ENCODE measurements at places on chromosomes 13 and 19.

GRCh38 chr19:27896091-27896490 lies 1316.9 kb downstream of the UQCRFS1 start:
- no peak for DNase-seq

- no peak for DNase-seq
These were observed 107.8 kb upstream of the SPRY2 start for GRCh38 chr13:80448725-80449124.

GRCh38 chr19:18476507-18477041 lies 38.6 kb upstream of the ISYNA1 start:
- DNase-seq, result no peak

- DNase-seq, result no peak
These were observed 1511.0 kb upstream of the SLC10A2 start for GRCh38 chr13:104577071-104577815.

DNA sequence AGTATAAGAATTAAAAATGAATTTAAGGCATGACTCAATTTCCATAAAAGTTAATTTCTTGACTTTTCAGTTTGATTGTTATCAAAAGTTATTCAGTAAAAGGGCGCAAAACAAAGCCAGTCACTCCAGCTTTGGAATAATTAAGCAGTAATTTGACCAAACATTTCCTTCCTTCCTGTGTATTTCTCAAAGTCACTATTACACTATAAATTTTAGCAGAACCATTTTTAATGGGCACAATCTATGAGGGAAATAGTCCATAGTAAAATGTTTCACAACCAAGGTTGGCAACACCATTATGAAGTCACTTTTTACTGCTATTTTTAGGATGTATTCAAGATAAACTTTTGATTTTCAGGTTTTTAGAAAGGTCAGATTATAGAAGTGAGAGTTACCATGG lies 91.0 kb downstream of the DACH1 start:
- no peak for DNase-seq

GRCh38 chr19:33818411-33818810 lies 21.7 kb downstream of the KCTD15 start:
- DNase-seq, result no peak

GRCh38 chr19:49809160-49809940 lies 3.7 kb downstream of the FUZ start:
- no peak for DNase-seq

GRCh38 chr13:29948244-29948643 lies 97.8 kb upstream of the UBL3 start:
- DNase-seq, result no peak

GRCh38 chr19:35545855-35546381 lies 492 bp downstream of the TMEM147 start:
- no peak for DNase-seq

DNA sequence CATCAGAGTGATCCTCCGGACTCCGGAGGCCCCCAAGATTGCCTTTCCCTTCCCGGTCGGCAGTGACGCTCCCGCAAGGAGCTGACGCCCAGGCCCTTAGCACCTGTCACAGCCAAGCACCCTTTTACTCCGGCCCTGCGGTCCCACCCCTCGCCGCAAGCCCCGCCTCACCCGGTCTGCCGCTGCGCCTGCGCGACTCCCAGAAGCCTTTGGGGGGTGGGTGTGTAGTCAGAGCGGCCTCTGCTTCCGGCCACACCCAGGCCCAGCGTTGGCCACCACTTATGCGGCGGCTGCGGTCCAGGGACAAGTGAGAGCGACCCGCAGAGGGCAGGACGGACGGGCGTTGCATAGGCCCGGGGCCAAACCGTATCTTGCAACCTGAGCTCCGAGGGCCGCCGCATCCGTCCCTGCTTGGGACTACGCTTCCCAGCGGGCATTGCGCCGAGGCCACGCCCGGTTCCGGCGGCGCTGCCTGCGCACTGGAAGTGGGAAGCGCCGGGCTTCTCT lies 441 bp upstream of the ZFP28 start:
- DNase-seq, result peak; percentile 93

DNA sequence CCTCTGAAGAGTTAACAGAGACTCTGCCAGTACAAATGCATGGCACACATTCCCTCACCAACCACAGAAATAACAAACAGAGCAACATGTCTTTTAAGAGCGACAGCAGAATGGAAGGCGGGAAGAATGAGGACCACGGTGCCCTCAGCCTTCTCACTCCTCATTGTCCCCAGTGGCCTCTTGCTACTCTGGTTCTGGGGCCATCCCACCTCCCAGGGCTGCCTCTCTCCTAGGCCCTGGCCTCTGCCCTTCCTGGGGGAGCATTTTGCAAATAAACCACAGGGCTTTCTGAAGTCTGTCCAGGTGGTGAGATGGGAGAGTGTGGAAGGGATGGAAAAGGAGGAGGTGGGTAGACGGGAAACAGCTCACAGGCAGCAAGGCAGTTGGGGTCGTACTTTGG lies 28.3 kb downstream of the CYP2B6 start:
- DNase-seq, result no peak

DNA sequence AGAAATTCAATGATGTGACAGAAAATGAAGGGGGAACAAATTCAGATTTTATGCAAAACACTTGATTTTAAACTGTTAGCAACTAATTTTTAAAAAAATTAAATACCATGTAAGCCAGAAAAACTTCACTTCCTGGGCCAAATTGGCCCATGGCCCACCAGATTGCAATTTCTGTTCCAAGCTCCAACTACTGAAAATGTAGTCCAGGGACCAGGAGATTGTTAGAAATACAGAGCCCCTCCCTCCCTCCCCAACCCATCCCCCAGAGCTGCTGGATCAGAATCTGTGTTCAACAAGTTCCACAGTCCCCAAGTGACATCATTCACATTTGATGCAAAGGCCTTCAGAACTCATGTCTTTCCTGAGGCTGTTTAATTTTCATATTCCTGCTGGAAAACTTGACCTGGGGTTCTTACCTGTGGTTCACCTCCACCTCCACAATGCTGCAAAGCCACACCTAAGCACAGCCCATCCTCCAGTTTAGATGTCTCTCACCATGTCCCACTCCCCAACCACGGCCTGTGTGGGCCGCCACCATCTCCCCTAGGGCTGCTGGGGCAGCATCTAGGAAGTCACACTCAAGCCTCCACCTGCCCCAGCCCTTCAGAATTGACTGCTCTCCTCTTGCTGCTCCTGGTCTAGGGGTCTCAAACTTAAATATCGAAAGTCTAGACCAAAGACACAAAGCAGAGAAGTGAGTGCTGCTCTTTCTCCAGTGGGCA lies 482.0 kb downstream of the UQCRFS1 start:
- DNase-seq, result no peak

GRCh38 chr13:69947582-69947981 lies 160.0 kb upstream of the ATXN8OS start:
- DNase-seq, result no peak

DNA sequence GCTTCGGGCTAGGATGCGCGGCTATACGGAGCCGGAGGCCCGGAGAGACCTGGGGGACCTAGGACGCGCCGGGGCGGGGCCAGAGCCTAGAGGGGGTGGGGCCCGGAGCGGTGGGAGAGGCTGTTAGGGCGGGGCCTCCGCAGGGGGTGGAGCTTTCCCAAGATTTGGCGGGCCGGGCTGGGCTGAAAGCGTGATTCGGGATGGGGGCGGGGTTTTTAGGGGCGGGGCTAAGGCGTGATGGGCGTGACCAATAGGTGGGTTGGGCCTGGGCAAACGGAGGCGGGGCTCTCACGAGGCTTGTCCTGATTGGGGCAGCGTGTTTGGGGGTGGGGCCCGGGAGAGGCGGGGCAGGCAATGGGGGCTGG lies 439 bp downstream of the RAB11B start:
- peak; percentile 91 for DNase-seq

GRCh38 chr13:44243198-44243857 lies 130.3 kb upstream of the SERP2 start:
- peak; percentile 40 for DNase-seq

GRCh38 chr13:112859817-112860190 lies 109.2 kb upstream of the MCF2L start:
- no peak for DNase-seq

DNA sequence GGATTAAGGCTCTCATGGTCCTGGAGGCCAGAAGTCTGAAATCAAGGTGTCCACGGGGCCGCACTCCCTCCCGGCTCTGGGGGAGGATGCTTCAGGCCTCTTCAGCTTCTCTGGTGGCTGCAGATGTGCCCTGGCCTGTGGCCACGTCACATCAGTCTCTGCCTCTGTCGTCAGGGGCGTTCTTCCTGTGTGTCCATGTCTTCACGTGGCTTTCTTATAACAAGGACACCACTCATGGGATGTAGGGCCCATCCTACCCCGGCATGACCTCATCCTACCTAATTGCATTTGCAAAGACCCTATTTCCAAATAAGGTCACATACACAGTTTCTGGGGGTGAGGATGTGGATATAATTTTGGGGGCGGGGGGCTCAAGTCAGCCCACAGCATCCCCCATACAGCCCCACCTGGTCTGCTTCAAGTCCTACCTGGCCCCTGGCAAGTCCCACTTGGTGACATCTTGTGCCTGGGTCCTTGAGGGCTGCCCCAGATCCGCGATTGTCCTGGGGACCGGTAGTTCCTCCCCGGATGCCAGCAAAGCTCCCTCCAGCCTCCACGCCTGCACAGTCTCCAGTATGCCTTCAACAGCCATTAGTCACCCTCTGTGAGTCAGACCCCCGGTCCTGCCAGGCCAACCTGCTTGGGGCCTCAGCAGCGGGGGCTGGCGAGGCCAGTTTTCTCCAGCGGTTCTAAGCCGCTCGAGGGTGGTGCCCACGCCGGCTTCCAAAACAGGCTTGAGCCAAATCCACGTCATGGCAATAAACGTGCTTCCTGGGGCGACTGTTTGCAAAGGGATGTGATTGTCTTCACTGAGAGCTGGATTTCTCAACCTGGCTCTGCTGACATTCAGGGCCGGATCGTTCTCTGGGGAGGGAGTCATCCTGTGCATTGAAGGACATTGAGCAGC lies 32.2 kb downstream of the MYO9B start:
- no peak for DNase-seq

DNA sequence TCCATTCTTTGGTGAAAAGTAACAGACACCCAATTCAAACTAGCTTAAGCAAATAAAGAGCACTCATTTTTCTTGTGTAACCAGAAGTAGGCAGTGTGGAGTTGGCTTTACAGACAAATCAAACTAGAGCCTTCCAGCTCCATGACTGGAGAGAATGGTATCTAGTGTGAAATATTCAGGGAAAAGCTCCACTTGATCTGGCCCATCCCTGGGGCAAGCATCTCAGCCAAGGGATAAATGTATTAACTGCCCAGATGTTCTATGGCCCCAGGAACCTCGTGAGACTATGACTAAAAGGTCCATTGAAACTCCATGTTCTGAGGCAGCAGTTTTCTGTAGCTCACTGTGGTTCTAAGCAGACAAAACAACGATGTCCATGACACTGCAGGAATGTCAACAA lies 49.9 kb downstream of the TBC1D4 start:
- no peak for DNase-seq

DNA sequence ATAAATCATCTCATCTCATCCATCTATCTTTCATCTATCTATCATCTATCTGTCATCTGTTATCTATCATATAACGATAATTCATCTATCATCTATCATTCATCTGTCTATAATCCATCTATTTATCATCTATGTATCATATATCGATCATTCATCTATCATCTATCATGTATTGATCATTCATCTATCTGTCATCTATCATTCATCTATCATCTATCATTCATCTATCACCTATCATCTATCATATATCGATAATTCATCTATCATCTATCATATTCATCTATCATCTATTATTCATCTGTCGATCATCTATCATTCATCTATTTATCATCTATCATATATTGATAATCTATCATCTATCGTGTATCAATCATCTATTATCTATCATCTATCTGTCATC lies 100.4 kb upstream of the ZNF492 start:
- DNase-seq, result no peak

DNA sequence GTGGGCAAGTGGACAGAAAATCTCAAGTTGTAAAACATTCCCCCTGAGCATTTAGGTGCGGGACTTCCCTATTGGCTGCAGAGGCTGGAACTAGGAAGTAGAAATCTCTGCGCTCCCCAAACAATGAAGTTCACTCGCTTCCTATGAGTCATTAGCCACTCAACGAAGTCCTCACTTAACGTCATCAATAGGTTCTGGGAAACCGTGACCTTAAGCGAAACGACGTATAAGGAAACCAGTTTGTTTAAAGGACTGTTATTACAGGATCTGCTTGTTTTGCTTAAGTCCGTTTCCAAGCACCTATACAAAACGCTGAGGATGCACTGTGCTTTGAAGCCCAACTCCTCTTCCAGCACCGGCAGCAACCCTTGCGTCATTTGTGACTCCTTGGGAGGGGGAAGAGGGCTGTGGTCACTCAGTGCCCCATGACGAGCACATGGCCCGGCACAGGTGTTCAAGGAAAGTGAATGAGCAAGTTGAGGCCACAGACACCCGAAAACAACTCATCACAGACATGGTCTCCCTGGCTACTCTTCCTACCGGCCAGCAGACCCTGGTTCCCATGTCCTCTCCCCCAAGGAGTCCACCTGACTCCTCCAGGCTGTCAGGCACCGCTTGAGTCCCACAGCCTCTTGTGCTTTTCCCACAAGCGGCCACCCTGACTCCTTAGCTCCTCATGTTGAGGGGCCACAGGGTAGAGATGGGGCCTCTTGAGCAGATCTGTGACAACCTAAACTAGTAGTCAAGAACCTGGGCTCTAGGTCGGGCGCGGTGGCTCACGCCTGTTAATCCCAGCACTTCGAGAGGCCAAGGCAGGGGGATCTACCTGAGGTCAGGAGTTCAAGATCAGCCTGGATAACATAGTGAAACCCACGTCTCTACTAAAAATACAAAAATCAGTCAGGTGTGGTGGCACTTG lies 4.8 kb downstream of the RPS16 start:
- DNase-seq, result no peak

DNA sequence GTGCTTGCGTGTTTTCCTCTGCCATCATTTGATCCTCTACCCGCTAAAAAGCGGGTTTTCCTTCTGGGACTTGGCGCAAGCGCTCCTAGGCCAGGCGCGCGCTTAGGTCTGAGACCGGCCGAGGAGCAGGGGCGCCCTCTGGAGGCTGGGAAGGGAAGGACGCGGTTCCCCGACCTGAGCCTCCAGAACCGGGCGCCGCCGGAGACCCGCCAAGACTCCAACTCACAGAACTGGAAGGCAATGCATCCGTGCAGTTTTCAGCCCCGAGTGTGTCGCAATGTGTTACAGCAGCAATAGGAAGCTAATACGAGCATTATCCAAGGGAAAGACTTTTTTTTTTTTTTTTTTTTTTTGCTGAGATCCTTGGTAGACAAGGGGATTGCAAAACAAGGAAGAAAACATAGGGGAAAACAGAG lies 190.9 kb downstream of the COL4A1 start:
- DNase-seq, result no peak

GRCh38 chr13:81686877-81687276 lies 1346.0 kb upstream of the SPRY2 start:
- DNase-seq, result peak; percentile 19

All from NCI-H1436 (cell line).